ENCODE measurements at places on chromosomes 7 and 10.

GRCh38 chr10:99279626-99280111, 44.0 kb upstream of the HPSE2 start:
- DNase-seq, result no peak

- DNase-seq, result no peak
Measured at GRCh38 chr7:94129443-94130140, 125.4 kb upstream of the BET1 start.

DNA sequence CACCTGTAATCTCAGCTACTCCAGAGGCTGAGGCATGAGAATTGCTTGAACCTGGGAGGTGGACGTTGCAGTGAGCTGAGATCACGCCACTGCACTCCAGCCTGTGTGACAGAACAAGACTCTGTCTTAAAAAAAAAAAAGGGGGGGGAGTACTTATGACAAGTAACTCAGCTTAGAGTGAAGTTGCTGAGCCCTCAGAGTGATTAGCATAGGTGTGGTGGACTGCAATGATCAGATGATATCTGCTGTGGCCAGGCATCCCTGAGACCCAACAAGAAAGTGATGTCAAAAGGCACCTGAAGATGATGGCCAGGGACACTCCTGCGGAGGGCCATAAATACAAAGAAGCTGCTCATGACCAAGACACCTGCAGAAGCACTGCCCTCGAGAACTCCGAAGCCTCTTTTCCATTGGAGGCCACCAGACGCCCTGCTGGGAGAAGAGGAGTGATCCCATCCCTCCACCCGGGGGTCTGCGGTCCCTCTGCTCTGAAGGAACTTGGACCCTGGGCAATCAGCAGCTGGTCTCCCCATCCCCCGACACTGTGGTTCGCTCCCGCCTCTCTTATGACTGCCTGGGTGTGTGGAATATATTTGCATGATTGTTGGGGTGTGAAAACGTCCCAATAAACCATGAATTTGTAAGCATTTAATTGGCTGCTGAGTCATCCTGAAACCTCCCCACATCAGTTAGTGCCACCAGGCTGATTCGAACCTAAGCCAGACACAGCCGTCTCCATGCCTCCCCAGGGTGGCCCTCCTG, 46.0 kb downstream of the RASGEF1A start:
- no peak for DNase-seq

DNA sequence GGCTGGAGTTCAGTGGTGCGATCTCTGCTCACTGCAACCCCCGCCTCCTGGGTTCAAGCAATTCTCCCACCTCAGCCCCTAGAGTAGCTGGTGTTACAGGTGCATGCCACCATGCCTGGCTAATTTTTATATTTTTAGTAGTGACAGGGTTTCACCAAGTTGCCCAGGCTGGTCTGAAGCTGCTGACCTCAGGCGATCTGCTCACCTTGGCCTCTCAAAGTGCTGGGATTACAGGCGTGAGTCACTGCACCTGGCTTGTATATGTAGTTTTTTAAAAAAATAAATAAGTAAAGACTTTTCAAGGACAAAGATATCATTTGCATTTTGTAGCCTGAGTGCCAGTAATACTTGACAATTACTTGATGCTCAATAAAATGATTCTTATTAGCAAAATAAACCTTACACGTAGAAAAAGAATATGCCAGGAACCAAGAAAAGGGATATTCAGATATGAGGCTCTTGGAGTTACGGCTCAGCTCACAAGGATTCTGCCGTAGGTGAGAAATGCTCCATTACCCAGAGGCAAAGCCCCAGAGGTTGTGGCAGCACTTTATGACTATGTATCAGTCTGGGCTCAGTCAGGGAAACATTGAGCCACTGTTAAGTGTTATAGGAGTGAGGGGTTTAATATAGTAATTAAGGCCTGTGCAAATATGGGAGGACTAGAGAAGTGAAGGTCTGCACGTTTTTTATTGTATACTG, 98.5 kb downstream of the TPST1 start:
- no peak for DNase-seq

DNA sequence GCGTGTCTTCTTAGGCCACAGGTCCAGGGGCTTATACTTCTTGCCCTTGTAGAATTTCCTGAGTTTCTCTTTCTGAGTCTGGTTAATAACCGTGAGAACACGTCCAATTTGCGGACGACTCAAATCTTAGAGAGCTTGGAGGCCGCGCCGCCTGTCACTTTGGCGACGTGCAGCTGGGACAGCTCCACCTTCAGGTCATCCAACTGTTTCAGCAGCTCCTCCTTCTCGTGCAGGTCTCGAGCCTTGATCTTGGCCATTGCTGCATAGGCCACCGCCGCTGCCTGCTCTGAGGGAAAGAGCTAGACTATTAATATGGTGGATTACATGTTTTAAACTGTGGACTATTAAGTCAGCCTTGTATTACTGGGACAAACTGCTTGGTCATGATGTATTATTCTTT, 26.9 kb downstream of the EVX1 start:
- DNase-seq, result no peak

GRCh38 chr7:67847092-67847787, 850.6 kb downstream of the TYW1 start:
- no peak for DNase-seq

DNA sequence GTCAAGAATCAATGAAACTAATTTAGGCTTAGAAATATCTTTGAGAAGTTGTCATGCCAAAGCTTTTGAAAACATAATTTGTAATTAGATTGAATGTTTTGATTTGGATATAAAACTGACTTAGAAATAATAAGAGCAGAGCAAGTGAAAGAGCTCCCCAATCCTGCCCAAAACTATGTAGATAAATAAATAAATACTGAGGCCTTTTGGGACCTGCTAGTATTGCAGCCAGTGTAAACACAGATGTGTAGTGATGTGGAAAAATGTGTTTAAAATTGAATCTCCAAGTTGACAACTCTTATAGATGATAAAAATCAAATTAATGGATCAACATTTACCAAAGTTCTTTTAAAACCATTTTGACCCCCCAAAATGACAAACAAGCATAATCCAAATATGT, 896.1 kb downstream of the CNTNAP2 start:
- DNase-seq, result no peak

DNA sequence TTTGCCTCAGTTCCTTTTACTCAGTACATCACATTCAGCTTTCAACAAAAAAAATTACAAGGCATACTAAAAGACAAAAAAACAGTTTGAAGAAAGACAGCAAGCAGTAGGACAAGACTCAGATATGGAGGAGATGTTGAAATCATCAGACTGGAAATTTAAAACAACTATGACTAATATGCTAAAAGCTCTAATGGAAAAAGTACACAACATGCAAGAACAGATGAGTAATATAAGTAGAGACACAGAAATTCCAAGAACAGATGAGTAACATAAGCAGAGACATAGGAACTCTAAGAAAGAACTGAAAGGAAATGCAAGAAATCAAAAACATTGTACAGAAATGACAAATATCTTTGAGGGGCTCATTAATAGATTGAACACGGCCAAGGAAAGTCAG, 402.6 kb downstream of the NEBL start:
- DNase-seq, result no peak

DNA sequence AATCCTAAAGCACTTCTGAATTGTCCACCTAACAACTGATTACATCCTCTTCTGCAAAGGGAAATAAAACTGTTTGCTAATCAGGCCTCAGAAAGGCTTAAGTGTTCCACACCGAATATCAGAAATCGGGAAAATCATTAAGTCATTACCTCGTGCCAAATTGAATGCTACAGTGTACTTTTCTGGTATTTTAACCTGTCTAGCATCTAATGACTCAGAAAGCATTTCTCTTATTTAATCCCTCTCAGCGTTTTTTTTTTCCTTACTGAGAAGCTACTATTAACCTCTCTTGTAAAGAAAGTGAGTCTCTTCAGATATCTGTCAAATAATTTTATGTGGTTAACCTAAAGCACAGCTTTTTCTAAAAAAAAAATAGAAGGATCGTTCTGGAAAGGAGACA, 28.6 kb downstream of the VIM start:
- no peak for DNase-seq

DNA sequence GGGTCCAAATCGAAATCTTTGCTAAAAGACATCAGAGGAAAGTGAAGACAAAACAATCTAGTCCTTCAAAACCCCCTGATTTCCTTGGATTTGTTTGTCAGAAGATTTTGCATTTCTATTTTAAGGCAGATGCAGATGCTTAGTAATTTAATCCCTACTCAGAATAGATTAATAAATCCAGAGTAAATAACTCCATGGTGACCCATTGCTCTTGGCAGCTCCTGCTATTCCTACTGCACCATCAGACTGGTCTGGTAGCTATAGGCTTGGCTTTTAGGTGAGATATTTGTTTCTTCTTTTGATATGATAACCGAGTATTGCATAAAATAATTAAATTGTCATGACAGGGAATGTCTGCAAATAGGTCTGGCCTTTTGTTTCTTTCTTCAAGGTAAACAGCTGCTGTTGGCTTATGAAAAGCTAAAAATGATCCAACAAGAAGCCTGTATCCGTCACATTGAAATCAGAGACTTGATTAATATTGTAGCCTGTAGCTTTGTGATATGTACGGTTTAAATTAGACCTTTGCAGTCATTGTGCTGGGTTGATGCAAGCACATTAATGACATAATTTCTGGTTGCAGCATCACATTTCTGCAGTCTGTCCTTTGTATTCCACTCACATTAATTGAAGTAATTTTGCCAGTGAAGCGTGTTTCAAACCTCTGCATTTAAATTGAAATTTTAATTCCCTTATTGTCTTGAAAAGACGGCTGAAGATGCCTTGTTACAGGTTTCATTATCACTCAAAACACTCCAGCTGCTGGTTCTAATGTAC, 40.7 kb downstream of the EXOC4 start:
- DNase-seq, result no peak

DNA sequence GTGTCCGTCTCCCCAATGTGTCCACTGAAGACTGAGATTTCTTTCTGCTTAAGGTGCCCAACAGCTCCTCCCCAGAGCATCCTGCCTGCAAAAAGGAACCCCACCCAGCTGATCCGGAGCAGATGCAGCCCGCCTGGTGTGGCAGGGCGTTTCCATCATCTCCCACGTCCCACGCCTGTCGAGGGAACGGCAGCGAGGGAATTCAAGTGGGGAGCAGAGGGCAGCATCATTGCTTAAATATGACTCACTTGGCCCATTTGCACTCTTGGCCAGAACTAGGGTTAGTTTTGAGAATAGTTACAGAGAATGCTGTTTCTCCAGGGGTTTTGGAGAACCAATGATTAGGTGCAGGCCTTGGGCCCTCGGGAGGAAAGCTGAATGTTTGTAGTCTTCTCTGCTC, 20.8 kb downstream of the VWA2 start:
- no peak for DNase-seq

DNA sequence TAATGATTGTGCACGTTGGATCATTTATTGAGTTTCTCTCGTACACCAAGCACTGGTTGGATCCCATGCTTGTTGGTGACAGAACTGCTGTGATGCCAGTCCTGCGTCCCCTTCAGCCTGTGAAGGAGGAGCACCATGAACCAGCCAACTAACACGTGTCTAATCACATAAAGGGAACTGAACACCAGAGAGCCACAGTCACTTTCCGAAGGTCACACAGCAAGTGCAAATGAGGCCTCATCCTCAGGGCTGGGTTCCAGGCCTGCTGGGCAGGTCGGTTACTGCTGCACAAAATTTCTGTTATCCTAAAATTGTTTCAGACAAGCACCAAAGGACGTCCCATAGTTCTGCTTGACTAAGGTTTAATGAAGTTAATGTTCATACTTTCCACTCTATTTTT, 332.0 kb upstream of the ZNF32 start:
- no peak for DNase-seq

DNA sequence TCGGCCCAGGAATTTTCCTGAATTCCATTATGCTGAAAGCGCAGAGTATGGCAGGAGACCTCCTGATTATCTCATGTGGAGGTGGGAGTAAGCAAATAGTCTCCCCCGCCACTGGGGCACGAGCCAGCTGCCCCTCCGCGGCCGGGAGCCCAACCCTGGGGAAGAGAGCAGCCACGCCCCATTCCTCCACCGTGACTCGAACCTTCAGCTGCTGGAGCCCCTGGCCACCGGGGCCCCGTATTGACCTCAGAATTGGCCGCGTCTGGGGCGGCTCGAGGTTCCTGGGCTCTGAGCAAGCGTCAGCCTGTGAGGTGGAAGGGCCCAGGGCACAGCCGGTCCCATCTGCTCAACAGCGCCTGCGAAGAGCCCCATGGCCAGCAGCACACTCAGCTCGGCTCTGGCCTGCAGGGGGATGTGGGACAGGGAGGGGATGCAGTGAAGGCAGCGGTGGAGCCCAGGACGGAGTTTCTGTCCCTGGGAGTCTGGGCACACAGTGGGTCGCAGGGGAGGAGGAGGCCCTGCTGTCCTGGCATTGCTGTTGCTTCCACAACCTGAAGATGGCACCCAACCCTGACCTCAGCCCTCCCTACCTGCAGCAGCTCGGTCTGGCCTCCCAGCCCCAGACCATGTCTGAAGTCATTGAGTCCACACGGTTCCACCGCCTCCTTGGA, 97.8 kb downstream of the CHST15 start:
- DNase-seq, result no peak

- no peak for DNase-seq
Measured at GRCh38 chr10:72010234-72010973, 46.2 kb downstream of the CHST3 start.

GRCh38 chr7:98617051-98617959, at the start of gene NPTX2:
Gene NPTX2, plus strand, starts transcription at chr7:98617285. Its CDS starts 177 bp downstream, at chr7:98617462.
- DNase-seq, result no peak

- DNase-seq, result no peak
Measured at GRCh38 chr10:2851566-2851965, 215.8 kb upstream of the PFKP start.

DNA sequence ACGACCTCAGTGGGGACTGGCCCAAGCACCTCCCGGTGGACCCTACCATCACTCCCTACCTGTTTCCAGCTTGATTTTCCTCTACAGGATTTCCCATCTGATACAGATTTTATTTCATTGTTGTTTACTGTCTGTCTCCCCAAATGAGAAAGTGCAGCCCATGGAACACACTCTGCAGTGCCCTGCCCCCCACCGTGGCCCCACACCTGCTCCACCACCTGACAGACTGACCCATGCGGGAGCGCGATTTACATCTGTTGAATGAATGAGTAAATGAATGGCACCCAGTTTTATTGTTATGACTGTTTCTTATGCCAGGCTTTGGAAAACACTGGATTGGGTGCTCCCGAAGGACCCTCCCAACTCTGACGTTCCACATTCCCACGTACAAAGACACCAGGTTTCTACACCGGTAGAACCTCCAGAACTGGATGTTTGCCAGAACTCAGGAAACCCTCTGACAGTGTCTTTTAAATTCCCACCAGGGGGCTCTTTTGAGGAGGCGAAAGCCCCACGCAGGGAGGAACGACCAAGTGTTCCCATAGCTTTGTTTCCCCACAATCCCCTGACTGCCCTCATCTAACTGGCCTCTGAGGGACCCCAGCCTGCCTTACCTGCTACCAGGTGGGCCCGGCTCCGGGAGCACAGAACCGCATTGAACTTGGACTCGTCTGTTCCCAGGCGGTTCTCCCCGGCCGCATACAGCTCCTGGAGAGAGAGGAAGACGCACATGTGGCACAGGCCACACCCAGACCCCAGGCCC, 29.0 kb downstream of the PLAC9 start:
- DNase-seq, result no peak

GRCh38 chr10:125983161-125983560, 86.8 kb downstream of the FANK1 start:
- DNase-seq, result no peak

GRCh38 chr7:139647085-139647484, 123.6 kb downstream of the CLEC2L start:
- DNase-seq, result no peak

GRCh38 chr10:93820434-93820833, 62.7 kb downstream of the LGI1 start:
- no peak for DNase-seq

GRCh38 chr10:52198540-52198939, 115.5 kb upstream of the DKK1 start:
- no peak for DNase-seq
